ENCODE measurements at places on chromosomes 4 and X.

DNA sequence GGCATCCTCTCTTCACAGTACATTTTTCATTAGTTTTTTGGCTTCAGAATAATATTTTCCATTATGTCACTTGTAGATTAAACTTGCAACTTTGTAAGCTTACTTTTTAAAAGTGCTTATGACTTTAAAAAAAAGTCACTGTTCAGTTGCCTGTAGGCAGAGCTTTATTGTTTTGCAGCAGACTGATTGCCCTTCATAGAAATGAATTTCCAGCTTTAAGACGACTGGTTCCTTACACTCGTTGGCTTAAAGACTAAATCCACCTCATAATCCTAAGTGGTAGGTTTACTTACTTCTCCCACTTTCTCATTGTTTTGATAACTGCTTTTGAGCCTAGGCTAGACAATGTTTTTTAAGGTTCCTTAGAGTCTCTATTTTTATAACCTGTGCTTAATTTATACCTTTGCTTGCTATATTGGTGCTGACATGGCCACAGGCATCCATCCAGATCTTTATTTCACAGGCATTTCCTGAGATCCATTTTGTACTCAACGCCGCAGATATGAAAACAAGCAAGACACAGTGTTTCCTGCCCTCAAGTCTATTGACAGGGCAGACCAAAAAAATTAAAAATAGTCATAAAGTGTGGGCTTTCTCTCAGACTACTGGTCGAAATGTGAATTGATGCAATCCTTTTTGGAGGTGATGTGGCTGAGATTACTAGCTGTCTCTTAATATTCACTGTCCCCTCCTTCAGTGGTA lies 12.6 kb upstream of the IL13RA2 start:
- DNase-seq: no peak

- peak; percentile 48 for DNase-seq
These were observed 8.4 kb upstream of the TBL1X start for GRCh38 chrX:9456250-9457074.

- peak; percentile 34 for DNase-seq
These were observed 1.1 kb upstream of the CHST7 start for GRCh38 chrX:46572340-46572936.

DNA sequence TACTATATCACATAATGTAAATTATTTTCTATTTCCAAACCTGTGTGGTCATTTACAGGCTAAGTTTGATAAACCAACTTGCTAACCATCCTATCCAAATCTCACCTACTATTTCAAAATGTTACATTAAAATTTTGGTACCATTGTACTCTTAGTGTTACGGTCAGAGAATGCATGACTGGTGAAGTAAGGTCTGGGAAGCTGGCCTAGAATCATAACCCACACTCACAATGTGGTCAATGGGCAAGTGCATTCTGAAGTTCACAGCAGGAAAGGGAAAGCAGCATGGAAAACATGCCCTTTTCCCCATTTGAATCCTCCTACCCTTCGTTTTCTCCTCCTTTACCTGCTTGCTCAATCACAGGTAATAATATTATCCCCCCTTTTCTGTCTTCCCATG lies 54.4 kb downstream of the PPP3CA start:
- DNase-seq: no peak

- peak; percentile 52 for DNase-seq
These were observed 105.1 kb downstream of the PHF8 start for GRCh38 chrX:53939127-53939526.

GRCh38 chr4:71392109-71392508 lies 53.3 kb downstream of the SLC4A4 start:
- no peak for DNase-seq

GRCh38 chr4:122914292-122914904 lies 8.0 kb downstream of the NUDT6 start:
- peak; percentile 80 for DNase-seq

GRCh38 chr4:102713096-102713495 lies 47.7 kb downstream of the MANBA start:
- no peak for DNase-seq

DNA sequence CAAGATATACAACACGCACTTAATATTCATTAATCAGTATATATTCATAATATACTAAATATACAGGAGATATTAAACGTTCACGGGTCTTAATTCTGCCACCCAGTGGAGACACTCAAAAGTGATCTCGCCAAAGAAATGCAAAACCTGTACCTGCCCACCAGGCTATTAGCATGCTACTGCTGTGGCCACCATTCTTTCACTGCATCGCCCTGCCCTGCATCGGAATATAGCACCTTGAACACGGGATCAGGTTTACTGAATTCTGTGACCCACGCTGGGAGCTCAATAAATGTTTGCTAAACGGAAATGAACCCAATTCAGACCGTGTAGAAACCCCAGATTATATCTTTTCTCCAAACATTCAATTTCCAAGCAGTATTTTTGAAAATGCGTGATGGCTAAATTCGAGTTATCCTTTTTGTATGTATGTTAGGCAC lies 840 bp upstream of the CLCN3 start:
- DNase-seq: peak; percentile 81

DNA sequence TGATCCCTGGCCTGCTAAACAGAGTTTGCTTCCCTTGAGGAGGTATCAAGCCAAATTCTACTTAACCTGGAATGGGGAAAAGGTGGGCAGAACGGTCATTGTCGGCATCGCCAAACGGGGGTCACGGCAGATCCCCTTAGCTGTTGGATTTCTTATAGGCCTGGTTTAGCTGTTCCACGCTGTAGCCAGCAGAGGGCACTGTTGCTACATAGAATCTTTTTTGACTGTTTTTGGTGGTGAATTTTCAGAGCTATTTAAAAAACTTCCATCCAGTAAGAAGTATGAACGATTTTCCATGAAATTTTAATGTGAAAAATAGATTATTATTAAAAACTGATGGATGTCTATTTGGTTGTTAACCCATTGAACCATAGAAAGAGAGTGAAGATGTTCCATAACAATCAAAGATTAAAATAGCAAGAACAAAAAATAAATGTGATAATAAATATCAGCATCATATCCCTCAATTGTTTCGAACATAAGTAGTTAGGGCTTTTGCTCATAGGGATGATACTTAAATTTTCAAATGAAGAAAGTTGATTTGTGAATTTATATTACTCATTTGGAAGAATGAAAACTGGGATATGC lies 56.6 kb downstream of the LINC00632 start:
- peak; percentile 68 for DNase-seq

GRCh38 chr4:183632689-183633088 lies 26.3 kb downstream of the RWDD4 start:
- DNase-seq: no peak

DNA sequence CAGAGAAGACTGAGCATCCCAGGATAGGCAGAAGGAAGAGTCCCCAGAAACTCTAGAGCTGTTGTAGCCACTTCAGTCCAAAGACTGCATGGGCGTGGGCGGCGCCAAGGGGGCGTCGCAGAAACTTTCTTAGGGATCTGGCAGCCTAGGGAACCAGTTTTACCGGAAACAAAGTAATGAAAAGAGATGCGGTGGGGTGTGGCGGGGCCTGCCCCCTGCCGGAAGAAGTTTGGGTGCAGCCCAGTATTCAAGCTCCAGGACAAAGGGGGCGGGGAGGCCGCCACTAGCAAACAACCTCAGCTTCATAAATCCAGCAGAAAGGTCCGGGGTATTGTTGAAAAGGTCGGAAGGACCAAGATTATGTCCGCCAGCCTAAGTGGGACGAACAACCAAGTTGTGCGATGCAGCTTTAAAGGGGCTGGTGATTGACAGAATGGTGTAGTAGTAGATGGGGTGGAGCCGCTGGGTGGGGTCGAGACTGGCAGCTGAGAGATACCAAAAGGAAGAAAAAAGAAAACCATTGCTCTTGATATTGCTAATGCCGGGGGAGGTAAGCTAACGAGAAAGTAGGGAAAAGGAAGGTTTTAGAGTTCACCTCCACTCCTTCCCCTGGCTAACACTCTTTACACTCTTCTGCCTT lies 190.5 kb downstream of the RRAGB start:
- DNase-seq: peak; percentile 72

- DNase-seq: no peak
These were observed 448.6 kb downstream of the PCDH18 start for GRCh38 chr4:137083571-137084135.

- DNase-seq: no peak
These were observed 35.7 kb upstream of the NDST4 start for GRCh38 chr4:115149106-115149505.

- no peak for DNase-seq
These were observed 84.9 kb downstream of the BCOR start for GRCh38 chrX:40012868-40013265.

DNA sequence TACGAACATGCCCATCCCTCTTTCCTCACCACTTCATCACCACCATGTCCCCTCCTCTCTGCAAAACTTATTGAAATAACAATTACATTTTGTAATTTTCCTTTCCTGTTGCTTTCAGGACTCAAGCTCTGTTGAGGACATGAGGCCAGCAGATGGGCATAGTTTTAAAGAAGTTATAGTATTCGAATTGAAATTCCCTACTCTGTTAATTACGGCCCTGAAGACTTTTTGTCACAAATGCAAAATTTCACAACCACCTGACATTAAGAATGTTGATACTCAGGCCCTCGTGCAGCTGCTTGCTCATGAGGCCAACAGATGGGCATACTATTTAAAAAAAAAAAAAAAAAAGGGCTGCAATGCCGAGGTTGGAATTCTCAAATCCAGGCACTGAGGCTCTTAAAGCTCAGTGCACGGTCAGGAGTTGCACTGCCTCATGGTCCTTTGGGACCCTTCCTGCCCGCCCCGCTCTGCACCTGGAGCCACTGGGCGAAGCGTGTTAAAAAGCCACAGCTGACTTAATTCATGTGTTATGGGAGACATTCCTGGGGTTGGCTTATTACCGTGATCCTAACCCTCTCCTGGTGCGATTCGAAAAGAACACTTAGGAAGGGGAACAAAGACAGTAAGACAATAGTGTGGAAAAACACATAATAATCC lies 34.2 kb upstream of the FAT1 start:
- no peak for DNase-seq

GRCh38 chrX:46611658-46612362 lies 38.2 kb downstream of the CHST7 start:
- DNase-seq: no peak

GRCh38 chr4:114839986-114840385 lies 241.4 kb downstream of the UGT8 start:
- no peak for DNase-seq

GRCh38 chrX:98067611-98068010 lies 1183.9 kb downstream of the RPA4 start:
- no peak for DNase-seq

GRCh38 chrX:81278616-81279015 lies 76.7 kb downstream of the SH3BGRL start:
- DNase-seq: no peak

GRCh38 chr4:163673848-163674697 lies 179.6 kb downstream of the TMA16 start:
- peak; percentile 13 for DNase-seq

DNA sequence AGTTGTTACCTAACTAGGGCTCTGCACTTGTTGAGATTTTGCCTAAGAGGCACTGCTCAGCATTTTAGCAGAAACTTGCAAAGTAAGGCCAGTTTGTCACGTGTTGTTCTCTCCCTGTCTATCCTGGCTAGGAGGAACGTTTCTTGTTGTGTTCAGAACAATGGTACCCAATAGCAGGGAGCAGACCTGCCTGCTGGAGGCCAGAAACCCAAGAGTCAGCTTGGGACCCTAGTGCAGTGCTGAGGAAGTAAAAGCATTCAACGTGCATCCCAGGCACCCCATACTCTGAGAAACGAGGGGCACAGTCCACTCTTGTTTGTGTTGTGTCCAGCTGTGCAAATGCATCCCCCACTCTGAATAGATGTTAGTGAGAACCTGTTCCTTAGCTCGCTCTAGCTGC lies 42.4 kb downstream of the SOD3 start:
- DNase-seq: no peak

DNA sequence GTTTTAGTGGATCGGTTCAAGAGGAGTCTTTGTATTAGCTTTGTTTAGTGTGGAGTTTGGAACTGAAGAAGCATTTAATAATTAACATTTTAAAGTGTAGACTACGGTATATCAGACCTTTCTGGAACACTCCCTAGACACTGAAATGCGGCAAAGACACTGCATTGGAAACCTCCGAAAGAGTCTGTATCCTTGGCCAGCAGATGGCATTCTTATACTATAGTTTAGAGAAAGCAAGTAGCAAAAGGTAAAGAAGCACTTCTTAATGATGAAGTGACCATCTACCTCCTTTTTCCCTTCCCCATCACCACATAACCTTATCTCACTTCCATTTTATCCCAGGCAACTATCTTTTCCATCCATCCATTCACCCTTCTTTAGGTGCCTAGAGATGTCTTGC lies 7.6 kb downstream of the FABP2 start:
- DNase-seq: peak; percentile 71

- no peak for DNase-seq
These were observed 103.9 kb downstream of the ADGRA3 start for GRCh38 chr4:22412013-22412412.

GRCh38 chr4:42344749-42345148 lies 52.5 kb upstream of the SHISA3 start:
- DNase-seq: no peak

- no peak for DNase-seq
These were observed 342.7 kb upstream of the PABPC4L start for GRCh38 chr4:134544303-134544770.

DNA sequence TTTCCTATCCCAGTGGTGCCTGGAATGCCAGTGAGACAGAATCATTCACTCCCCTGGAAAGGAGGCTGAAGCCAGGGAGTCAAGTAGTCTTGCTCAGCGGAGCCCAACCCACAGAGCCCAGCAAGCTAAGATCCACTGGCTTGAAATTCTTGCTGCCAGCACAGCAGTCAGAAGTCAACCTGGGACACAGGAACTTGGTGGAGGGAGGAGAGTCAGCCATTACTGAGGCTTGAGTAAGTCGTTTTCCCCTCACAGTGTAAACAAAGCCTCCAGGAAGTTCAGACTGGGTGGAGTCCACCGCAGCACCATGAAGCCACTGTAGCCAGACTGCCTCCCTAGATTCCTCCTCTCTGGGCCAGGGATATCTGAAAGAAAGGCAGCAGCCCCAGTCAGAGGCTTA lies 283.2 kb upstream of the CPEB2 start:
- no peak for DNase-seq

DNA sequence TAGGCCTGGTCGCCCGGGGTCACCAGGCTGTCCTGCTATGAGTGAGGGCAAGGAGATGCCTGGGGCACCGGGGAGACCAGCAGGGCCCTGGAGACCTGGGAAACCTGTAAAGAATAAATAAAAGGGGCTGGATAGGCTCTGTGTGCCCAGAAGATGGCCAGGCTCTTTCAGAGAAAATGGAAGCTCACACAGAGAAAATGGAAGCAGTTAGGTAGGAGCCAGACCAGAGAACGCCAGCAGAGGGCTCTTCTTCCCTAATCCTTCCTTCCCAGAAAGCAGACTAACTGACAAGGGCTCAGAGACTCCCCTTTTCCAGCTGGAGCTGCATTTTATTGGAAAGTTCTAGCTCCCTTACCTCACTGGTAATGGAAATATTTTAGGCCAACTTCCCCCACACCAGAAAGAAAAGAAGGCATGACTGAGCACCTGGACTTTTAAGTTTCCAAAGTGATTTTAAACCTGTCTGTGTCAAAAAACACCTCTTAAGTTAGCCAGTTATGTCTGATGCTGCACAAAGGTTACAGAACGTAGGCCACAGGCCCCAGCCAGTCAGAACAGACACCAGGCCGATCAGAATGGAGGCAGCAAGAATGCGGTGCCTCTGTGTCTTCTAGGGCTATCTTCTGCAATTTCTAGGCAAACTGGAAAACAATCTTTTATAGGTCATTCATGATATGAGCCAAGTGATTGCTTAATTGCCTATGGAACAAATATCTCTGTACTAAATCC lies 74.0 kb downstream of the ATG4A start:
- peak; percentile 3 for DNase-seq

- no peak for DNase-seq
These were observed 90.5 kb upstream of the PRPS2 start for GRCh38 chrX:12700745-12701144.

GRCh38 chr4:14837860-14838259 lies 164.4 kb upstream of the CPEB2 start:
- peak; percentile 28 for DNase-seq

Measured in hematopoietic multipotent progenitor cell treated with erythropoietin and hydrocortisone succinate and interleukin-3 and kit ligand, for 6 days (in vitro differentiated cells).